ENCODE measurements at places on chromosomes 6 and 20.

GRCh38 chr6:63567966-63568365, 4.3 kb upstream of the LOC128125822 start:
- no peak for DNase-seq

DNA sequence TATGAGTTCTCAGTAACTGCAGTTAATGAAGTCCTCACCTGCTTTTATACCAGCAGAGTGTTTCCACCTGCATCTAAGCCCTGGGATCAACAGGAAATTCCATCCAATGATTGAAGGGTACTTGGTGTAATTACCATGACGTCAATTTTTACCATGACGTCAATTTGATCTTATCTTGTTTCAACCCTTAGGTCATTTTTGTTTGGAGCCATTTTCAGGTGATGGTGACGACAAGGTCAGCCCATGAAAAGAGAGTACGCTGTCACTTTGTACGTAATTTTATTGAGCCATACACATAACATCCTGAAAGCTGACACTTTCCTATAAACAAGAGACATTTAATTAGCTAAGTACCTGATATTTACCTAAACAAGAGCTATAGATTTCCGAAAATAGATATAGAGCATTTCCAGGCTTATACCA, at the start of gene CGA:
CGA (minus strand) TSS at position 20 of the 423 bp plus-strand sequence. CDS start 6,906 bp downstream, outside the sequence.
- DNase-seq = no peak

DNA sequence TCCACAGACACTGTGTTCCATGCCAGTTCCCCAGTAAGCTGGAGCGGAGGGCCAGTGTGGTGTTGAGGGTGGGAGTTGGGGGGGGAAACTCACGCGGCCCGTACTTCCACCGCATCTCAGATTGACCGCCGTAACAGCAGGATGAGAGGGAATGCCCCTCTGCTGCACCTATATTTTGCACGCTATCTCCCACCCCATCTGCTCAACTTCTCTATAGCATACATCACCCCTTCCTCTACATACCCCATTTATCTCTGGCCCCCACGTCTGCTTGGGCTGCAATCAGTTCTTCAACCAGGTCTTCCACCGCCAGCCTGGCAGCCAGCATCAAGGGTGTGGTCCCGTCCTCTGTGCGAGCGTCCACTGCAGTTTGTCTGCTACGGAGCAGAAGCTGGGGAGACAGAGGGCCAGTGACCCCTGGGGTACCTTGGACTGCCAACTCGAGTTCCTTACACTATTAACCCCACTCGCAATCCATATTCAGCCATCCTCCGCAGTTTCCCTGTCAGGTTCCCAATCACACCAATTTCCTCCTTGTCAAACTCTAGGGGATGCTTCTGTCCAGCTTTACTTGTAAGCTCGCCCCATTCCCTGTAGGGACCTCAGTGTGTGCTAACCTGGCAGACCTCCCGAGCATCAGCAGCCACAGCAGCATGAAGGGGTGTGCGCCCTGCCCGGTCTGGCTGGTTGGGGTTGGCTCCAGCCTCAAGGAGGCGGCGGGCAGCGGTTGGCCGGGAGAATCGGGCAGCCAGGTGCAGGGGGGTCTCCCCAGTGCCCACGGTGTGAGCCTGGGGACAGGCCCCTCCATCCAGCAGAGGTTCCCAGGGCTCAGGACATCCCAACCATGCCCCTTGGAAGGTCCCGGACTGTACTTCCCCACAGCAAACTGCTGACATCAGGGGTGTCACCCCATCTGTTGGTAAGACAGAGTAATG, 4.5 kb upstream of the GPSM3 start:
- DNase-seq = no peak

DNA sequence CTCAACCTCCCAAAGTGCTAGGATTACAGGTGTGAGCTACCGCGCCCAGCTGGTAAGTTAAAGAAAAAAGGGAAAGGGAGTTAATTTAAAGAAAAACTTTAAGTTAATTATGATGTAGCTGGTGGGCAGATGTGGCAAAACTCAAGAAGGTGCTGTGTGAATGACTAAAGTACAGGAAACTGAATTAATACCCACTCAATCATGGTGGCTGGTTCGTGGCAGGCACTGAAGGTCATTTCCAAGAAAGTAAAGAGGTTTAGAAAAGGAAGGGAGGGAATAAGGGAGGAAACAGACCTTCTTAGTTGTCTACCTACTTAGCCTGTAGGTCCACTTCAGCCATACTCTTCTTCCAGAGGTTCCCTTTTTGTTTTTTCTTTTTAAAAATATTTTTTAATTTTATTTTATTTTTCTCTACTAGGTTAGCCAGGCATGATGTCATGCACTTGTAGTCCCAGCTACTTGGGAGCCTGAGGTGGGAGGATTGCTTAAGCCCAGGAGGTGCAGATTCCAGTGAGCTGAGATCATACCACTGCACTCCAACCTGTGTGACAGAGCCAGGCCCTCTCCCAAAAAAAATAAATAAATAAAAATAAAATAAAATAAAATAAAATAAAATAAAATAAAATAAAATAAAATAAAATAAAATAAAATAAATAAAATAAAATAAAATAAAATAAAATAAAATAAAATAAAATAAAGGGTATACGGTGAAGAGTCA, 11.9 kb upstream of the TGM3 start:
- no peak for DNase-seq

DNA sequence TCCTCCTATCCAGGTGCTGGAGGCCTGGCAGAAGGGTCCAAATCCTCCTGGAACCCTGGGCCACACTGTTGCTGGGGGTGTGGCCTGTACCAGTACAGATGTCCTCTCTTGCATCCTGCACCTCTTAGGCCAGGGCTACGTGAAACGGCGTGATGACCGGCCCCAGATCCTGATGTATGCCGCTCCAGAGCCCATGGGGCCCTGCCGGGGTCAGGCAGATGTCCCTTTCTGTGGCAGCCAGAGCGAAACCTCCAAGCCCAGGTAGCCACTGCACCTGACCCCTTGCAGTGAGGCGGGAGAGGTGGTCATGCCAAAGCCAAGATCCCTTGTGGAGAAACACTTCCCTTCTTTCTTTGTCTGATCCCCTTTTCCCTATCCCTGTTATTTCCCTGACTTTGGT, 14.2 kb downstream of the DNPH1 start:
- DNase-seq = no peak

DNA sequence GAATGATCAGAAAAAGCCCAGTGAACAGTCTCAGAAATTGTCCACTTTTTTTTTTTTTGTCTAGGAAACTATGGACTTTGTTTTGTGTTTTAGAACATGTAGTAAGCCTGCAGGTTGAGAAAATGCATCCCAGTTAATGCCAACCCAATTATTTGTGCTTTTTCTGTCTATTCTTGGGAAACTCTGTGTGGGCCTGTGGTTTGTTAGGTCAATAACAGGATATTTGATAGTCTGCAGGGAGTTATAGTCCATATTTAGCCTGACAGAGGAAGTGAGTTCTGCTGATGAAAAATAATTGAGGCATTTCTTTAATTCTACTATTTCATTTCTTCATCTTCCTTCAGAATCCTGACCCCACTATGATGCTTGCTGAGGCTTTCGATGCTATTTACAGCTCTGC, 154.0 kb upstream of the LAMP5 start:
- no peak for DNase-seq

GRCh38 chr6:79011940-79012339, 66.1 kb downstream of the PHIP start:
- no peak for DNase-seq

- DNase-seq = peak; percentile 8
Measured at GRCh38 chr6:38432479-38432878, 207.2 kb downstream of the BTBD9 start.

DNA sequence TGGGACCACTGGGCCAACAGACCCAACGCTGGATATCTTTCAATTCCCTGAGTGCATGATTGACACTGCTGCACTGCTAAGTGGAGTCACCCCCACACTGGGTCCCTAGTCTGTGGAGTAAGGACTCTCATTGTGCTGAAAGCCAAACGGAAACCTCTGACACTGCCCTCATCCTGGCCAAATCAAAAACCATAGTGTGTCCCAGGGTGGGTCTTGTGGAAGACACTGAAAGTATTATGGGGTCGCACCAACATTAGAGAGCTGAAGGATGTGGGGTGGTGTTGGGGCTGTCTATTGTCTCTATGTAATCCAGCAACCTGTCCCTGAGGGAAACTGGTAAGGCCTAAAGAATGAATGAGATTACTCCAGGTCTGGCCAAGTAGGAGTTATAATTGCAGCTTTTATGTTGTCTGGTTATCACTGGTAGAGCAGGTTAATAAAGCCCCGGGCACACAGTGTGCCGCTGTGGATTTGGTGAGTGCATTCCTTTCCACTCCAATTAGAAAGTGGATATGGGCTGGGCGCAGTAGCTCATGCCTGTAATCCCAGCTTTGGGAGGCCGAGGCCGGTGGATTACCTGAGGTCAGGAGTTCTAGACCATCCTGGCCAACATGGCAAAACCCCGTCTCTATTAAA, 57.9 kb downstream of the HLA-A start:
- no peak for DNase-seq

GRCh38 chr6:83117802-83118201, 50.3 kb downstream of the DOP1A start:
- no peak for DNase-seq

DNA sequence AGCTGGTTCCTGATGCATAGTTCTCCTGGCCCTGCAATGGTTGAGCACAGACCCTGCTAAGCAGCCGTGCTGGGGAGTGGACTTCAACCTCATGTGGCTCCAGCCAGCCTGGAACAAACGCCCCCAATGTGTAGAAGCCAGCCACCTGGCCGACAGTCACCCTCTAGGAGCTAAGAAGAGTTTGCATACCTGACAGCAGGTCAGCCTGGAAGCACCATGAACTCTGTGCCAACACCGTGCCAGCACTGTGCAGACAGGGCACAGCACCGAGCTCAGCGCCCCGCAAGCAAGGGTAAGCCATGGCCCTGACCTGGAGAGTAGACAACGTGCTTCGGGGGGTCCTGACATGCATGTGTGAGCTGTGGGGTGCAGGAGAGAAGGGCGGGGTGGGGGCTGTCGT, 356.3 kb downstream of the ZFAND3 start:
- DNase-seq = no peak

DNA sequence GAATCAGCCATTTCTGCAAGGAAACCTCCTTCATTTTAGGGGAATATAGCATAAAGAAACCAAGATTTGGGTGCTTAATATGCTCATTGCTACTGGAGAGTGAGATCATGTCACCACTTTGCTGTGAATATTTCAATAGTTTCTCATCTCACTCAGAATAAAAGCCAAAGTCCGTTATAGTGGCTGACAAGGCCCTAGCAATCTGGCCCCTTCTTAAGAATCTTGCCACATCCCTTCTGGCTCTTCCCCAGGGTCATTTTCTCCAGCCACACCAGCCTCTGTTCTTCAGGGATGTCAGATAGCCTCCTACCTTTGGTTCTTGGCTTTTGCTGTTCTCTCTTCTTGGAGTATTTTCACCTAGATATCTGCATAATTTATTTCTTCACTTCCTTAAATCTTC, 24.8 kb upstream of the MLIP start:
- no peak for DNase-seq

GRCh38 chr6:64459411-64459944, 823.9 kb downstream of the PHF3 start:
- DNase-seq = no peak

- DNase-seq = no peak
Measured at GRCh38 chr6:24425091-24425490, 22.4 kb downstream of the MRS2 start.

DNA sequence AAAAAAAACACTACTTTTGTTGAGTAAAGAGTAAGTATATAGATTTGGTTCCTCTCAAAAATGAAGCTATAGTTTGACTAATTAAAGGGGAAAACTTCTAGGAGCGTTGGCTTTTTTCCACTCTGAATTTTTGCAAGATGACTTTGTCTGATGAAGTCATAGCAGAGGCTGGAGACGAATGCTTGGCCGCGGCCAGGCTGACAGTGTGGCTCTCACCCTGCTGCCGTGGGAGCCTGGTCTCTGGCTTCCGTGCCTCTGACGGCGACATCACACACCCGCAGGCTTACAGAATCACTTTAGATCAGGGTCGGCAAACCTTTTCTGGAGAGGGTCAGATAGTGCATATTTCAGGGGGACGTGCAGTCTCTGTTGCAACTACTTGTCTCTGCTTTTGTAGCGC, 145.0 kb downstream of the PHACTR3 start:
- DNase-seq = no peak

DNA sequence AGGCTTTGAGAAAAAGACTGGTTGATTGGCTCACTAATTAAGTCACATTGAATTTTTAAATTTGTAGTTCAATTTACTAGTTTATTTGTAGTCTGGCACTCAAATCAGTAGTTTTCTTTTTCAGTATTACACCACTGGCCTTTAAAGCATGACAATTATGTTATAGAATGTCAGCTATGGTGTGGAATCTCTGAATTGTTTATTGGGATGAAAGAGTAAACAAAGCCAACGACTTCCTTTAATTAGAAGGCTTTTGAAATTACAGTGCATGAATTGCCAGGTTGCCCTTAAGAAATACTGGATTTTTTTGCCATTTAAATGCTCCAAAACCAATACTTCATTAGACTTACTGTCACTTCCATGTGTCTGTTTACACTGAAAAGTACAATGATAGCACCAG, 426.9 kb upstream of the RNF217 start:
- DNase-seq = no peak

- DNase-seq = no peak
Measured at GRCh38 chr6:89596484-89596883, 42.1 kb downstream of the LYRM2 start.

DNA sequence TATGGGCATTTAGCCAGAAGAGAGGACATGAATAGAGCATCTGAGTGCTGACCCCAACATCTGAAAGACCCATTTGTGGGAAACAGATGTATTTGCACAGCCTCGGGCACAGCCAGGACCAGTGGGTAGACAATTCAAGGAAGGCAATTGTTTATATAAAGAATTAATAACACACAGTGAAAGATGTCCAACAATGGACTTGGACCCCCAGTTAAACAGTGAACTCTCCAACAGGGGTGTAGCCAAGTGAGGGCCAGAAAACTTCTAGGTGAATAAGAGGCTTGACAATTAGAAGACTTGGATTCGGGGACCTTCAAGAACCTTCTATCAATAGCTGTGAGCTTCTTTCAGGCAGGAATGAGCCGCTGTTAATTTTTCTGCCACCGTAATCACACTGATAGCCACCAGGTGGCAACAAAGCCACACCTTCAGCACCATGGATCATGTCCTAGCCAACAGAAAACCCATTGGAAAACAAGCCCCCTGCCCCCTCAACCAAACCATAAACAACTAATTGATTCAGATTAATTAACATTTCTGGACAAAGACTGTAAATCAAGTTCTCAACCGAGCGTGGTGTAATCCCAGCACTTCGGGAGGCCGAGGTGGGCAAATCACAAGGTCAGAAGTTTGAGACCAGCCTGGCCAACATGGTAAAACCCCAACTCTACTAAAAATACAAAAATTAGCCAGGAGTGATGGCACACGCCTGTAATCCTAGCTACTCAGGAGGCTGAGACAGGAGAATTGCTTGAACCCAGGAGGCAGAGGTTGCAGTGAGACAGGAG, 8.8 kb upstream of the SRSF6 start:
- peak; percentile 51 for DNase-seq

- no peak for DNase-seq
Measured at GRCh38 chr6:33070909-33071308, 2.5 kb downstream of the HLA-DPA1 start.

- no peak for DNase-seq
Measured at GRCh38 chr6:37882724-37883413, 63.3 kb downstream of the ZFAND3 start.

- DNase-seq = no peak
Measured at GRCh38 chr6:39173270-39173669, 56.0 kb downstream of the KCNK5 start.

Data from activated T-cell treated with anti-CD3 and anti-CD28 coated beads, Interleukin-2, amount 50 U/mL, for 72 hours (primary cell).